Fibroblast of the conjunctiva (primary cell): ENCODE measurements at places on chromosomes 6 and 20.

DNA sequence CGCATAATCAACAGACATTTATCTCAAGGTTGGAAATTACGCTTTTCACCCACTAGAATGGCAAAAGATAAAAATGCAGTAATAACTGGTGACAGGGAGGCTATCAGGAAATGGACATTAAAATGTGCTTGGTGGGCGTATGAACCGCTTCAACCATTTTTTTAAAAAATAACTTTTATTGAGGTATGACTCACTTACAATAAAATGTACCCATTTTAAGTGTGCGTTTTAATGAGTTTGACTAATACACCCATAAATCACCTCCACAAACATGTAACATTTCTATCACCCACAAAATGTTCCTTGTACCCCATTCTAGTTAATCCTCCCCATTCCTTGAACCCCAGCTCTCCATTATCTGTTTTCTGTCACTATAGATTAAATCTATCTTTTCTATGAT, 96.8 kb downstream of the IYD start:
- DNase-seq: no peak

DNA sequence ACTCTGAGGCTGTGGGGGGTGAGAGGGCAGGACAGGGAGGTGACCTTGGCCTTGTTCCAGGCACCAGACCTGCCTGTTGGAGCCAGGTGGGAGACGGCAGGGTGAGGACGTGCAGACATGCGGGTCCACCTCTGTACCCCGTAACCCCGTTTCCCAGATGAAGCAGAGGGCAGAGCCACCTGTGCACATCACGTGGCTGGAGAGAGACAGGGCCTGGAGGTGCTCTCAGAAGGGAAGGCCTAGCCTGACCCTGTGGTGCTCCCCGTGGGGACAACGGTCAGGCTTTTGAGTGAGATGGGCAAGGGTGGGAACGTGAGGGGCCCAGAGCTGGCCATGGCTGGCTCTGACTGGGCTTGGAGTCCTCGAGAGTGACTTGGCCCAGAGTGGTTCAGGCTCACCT, 6.6 kb downstream of the NTSR1 start:
- DNase-seq: no peak

DNA sequence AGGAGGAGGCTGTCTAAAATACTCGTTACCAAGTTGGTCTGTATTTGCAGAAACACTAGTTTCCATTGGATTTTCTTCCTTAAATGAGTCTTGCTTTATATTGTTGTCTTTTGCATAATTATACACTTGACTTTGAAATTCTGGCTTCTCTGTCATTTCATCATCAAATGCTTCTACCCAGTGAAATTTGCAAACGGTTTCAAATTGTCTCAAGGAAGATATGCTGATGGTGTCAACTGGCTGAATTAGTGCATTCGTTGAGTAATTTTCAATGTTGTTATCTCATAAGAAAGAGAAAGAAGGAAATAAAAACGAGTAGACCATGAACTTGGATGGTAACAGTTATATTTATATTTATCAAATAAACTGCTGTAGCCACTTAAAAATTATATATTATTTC, 10.8 kb downstream of the CAGE1 start:
- DNase-seq: no peak

GRCh38 chr20:40961176-40961575, 67.4 kb upstream of the TOP1 start:
- no peak for DNase-seq

DNA sequence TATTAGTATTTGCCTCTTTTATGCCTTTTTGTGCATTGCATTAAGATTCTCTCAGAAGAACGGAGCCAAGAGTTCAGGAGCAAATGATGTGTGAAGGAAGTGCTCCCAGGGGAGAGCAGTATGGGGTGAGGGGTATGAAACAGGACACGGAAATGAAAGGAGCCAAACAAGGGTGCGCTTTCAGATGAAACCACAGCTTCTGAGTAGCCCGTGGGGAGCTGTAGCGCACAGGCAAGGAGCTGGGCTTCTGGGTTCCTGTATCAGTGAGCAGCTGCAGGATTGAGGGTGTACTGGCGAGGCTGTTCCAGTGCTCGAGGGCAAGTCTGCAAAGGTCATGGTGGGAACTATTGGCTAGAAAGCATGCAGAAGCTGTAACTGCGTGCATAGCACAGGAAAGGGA, 25.4 kb downstream of the ANKEF1 start:
- no peak for DNase-seq

GRCh38 chr20:17570347-17571152, 675 bp downstream of the DSTN start:
- peak; percentile 20 for DNase-seq

DNA sequence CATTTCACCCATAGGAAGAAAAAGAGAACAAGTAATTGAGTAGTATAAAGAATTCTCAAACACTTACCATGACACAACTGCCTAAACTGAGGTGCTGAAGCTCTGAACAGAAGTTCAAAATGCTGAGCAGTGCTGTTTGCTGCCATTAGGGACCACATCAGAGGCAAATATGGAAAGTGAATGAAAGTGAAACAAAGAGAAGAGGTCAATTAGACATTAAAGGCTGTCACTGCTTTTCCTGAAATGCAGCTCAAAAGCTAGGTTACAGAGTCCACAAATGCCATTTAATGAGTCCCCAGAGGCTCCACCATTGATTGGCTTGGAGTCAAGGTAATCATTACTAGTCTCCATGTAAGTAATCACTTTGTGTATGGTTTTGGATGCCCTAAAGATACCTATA, 46.1 kb downstream of the POU3F2 start:
- DNase-seq: no peak

- no peak for DNase-seq
Observed at GRCh38 chr6:131065112-131065823, 2.2 kb upstream of the EPB41L2 start.

GRCh38 chr6:53044071-53044470, 21.1 kb upstream of the FBXO9 start:
- no peak for DNase-seq

GRCh38 chr6:132456700-132457143, 55.4 kb upstream of the MOXD1 start:
- no peak for DNase-seq

DNA sequence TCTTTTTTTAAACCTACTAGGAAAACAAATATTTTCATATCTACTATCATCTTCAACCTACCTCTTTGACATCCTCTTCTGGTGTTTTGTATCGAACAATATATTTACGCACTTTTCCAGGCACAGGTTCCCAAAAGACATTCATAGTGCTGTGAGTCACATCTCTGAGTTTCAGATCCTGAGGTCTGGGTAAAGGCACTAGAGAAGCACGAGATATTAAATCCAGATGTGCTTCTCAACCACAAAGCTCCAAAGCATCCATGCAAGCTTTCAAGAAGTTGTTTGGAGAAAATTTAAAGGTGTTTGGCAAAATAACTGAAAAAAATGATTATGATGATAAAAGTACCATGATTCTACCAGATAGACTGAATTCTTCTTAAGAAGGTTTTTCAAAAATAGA, 62.7 kb downstream of the COL12A1 start:
- peak; percentile 77 for DNase-seq

- DNase-seq: no peak
Observed at GRCh38 chr20:42082611-42083010, 464.4 kb upstream of the CHD6 start.

DNA sequence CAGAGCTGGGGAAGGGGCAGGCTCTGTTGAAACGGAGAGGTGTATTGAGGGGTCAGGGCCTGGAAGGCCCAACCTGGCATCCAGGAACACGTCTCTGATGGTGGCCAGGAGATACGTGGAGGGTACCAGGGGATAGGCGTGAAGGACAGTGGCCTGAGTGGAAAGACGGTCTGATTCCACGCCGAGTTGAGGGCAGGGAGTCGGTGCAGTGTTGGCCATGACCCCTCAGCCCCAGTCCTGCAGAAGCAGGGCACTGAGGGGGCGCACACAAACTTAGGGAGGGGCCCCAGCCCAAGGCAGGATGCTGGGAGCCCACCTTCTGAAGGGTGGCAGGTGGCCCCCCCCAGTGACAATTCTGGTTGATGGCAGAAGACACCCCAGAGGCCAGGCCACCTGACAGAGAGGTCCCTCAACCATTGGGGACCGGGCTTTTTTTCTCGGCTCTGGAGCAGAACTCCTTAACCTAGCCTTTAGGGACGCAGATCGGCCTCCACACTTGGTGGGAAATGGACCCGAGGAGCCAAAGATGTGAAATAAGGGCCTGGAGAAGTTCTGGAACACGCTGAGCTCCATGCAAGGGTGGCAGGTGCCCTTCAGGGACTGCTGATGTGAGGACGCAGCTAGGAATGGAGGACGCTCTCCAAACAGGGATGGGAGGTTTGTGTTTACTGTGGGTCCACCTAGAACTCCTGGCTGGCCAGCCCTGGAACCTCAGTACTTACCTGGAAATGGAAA, 91.0 kb downstream of the TMEM242 start:
- no peak for DNase-seq

GRCh38 chr20:61980647-61981583, 84.8 kb downstream of the TAF4 start:
- DNase-seq: no peak

DNA sequence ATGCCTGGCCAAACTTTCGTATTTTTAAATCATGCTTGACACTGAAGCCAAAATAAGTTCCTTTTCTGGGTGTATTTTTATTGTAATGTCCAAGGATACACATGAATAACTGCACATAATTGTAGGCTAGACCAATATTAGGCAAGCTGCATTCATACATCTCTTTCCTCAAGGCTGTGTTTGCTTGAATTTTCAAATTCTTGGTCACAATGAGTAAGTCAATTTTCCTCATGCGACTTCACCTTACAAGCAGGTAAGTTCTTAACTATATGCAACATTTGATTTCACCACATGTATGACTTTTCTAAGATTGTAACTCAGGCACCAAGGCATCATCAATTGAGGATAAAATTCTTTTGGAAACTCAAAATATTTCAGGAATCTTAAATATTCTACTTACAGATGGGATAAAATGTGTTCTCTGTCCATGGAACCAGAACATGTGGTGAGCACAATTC, 112.4 kb upstream of the ZNF217 start:
- no peak for DNase-seq

GRCh38 chr20:61478094-61478493, 226.0 kb downstream of the CDH4 start:
- DNase-seq: no peak

GRCh38 chr6:72861935-72862432, 240.1 kb downstream of the KCNQ5 start:
- DNase-seq: no peak

- no peak for DNase-seq
Observed at GRCh38 chr6:6811128-6812009, 222.8 kb downstream of the LY86 start.

- no peak for DNase-seq
Observed at GRCh38 chr6:26520237-26520849, 17.8 kb upstream of the HMGN4 start.

- no peak for DNase-seq
Observed at GRCh38 chr20:24027229-24027628, 38.6 kb upstream of the GGTLC1 start.

GRCh38 chr6:41429506-41430504, 94.4 kb downstream of the NCR2 start:
- DNase-seq: no peak

DNA sequence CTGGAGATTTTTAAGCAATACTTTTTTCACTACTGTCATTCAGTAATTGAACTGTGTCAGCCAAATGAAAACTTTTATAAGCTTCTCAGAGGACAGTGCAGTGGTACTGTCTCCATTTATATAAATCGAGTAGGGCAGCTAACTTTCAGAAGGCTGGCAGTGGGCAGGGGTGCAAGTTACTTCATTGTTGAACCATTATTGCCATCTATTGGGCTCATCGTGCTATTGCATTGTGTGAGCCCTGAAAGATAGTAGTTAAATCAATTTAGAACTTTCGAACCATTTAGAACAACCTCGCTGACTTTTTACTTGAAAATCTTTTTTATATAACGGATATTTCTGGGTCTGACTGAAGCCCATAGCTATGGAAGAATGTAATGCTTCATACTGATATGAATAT, 347.8 kb upstream of the PLCB4 start:
- DNase-seq: peak; percentile 63

- DNase-seq: no peak
Observed at GRCh38 chr6:142303176-142303533, 1.3 kb downstream of the ADGRG6 start.

DNA sequence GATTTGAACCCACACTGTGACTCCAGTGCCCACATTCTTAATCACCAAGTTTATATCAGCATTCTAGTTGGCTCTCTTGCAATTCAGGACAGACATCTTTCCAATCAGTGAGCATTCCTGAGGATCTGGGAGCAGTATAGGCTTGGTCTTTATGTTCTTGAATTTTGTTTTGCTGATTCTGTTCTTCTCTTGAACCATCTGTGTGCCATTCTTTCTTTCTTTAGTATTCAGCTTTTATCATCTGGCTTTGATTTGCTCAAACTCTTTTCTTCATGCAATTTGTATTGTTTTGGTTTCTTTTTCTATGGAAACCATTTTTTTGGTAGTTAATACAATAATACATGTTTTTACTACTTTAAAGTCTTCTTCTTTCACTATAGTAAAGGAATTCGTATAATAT, 162.4 kb downstream of the CD109 start:
- no peak for DNase-seq

DNA sequence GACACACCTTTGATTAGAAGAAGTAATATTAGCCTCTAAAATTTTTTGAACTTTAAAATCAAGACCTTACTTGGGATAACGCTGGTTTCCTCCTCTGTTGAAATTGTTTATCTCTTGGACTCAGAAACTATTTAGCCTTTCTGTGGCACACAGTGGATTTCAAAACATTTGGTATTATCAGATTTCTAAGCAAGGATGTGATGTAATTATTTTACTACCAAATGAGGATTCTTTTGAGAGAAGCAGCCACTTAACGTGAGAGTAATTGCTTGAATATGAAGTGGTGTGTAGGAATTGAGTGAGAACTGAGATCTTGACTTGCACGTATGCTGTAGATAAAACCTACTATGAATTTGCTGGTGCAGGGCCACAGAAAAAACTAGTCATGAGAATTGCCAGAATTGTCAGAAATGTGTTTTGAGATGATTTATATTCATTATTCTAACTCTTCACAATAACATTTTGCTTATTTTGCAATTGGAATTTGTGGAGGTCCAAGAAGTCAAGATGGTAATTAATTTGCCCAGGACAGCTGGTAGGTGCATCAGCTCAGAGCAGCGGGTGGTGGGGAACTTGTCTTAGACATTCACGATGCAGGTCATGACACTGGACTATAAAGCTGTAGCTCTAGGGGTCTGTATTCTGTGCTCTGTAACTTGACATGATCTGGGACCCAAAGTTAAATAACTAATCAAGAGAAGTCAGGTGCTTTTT, 53.4 kb downstream of the AKAP12 start:
- no peak for DNase-seq

GRCh38 chr6:39214846-39215639, 14.2 kb downstream of the KCNK5 start:
- no peak for DNase-seq

DNA sequence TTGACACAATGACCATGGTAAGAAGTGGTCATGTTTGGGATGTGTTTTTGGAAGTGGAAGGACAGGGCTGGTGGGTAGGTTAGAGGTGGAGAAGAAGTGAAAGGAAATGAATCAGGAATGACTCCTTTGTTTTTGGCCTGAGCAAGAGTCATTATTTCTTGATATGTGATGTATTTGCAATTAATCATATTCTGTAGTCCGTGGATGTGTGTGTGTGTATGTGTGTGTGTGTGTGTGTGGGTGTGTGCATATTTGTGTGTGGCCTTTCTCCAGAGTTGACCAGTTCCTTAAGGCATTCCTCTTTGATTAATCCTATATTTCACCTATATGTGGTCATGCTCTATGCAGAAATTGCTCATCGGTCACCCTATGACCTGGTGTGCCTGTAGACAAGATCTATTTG, 130.7 kb downstream of the UTRN start:
- DNase-seq: peak; percentile 32

- no peak for DNase-seq
Observed at GRCh38 chr20:38963745-38964144, 1.6 kb downstream of the DHX35 start.
